A172 (cell line): ENCODE measurements at places on chromosomes 4 and X.

DNA sequence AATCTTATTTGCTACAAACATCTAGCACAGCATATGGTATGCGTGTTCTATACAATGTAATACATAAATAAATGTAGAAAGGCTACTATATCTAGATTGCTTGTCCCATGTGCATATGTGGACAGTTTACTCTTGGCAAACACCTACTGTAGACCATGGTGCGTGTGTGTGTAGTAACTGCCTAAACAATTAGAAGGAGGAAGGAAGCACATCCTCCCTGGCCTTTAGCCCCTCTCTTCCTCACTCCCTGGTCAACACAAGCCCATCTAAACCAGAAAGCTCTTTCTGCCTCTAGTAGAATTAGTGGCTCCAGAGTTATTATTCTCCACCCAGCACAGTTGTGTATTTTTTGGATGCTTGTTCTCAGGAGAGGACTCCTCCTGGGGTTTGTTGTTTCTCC is 73.9 kb downstream of the KDR start:
- DNase-seq = no peak

GRCh38 chr4:94211861-94212260 is 4.2 kb downstream of the SMARCAD1 start:
- no peak for DNase-seq

DNA sequence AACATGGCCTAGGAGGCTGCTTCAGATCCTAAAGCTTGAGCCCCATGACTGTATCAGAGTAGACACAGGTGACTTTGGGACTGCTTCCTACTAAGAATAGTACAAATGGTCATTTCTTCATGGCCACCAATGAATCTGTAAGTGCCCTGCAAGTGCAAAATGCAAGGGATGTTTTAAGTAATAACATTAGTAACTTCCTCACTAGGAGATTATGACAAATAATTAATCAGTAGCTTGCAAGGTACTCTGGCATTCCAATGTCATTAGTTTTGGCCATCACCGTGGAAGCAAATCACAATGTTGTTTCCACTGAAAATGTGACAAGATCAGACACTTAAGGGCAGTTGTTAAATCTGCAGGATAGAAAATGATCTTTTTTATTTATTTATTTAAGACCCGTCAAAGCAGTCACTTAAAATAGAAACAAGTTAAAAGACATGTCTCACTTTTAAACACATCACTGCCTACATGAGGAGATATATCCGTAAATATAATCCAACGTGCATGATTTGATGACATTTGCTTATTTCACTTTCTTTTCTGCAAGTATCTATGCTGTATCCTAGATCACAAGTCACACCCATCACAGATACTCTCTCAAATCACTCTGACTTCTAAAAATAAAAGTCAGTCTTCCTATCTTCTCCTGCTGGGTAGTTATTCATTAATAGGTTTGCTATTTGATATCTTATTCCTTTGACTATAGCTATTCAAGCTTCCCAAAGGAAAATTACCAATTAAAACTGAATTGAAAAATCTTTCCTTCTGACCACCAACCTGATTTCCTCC is 400.6 kb downstream of the IL15 start:
- DNase-seq = peak; percentile 19

GRCh38 chr4:99669084-99669483 is 11.5 kb upstream of the C4orf54 start:
- no peak for DNase-seq

DNA sequence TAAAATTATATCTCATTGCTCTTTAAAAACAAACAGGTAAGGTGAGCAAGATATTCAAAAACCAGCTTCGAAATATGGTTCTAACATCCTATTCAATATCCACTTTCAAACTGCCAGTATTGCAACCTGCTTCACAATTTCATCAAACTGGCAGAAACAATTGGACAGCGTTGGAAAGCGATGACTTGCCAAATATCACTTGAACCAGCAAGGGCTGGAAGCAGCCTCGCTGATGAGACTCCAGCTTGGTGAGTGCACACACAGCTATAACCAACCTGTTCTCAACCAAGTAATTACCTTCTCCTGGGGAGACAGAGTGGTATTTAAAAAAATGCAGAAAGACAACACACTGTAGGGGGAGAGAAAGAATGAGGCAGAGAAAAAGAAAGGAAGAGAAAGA is 155.8 kb upstream of the RAI2 start:
- no peak for DNase-seq

GRCh38 chr4:154344686-154345085 is 146.9 kb downstream of the DCHS2 start:
- no peak for DNase-seq

DNA sequence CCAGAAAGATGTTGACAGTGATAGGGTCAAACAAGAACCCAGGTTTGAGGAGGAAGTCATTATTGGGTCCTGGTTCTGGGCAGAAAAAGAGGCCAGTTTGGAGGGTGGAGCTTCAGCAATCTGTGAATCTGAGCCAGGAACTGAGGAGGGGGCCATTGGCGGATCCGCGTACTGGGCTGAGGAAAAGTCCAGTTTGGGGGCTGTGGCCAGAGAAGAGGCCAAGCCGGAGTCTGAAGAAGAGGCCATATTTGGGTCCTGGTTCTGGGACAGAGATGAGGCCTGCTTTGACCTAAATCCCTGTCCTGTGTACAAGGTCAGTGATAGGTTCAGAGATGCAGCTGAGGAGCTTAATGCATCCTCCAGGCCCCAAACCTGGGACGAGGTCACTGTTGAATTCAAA is 3.7 kb downstream of the GPRASP2 start:
- DNase-seq = no peak

GRCh38 chr4:152735396-152735859 is 44.1 kb downstream of the TIGD4 start:
- peak; percentile 23 for DNase-seq

GRCh38 chr4:142373610-142374009 is 472.5 kb downstream of the INPP4B start:
- no peak for DNase-seq

GRCh38 chr4:167722487-167722808 is 369.9 kb upstream of the ANXA10 start:
- no peak for DNase-seq

GRCh38 chr4:138488533-138488932 is 246.4 kb upstream of the SLC7A11 start:
- peak; percentile 14 for DNase-seq

DNA sequence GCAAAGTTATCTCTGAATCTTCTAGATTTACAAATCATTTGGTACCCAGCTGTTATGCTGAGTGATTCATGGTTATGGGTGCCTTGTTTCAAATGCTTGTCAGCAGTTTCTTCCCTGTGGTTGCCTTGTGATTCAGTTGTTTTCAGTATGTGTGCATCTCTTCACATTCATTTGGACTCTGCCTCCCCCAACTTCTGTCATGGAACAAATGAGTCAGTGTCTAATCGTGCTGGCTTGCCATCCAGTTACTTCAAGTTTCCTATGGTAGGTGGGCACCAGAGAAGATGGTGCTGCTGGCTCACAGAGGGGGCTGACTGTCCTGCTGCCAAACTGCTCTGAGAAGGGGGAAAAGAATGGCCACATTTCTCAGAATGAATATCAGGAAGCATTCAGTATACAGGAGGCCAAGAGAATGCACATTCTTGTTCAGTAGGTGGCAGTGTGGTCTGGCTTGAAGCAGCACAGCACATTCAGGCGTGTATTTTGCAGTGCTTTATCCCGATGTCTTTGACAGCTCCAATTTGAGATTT is 260.9 kb downstream of the GLUD2 start:
- DNase-seq = peak; percentile 30

- no peak for DNase-seq
These were observed 8.5 kb downstream of the SMS start for GRCh38 chrX:21948897-21949578.

DNA sequence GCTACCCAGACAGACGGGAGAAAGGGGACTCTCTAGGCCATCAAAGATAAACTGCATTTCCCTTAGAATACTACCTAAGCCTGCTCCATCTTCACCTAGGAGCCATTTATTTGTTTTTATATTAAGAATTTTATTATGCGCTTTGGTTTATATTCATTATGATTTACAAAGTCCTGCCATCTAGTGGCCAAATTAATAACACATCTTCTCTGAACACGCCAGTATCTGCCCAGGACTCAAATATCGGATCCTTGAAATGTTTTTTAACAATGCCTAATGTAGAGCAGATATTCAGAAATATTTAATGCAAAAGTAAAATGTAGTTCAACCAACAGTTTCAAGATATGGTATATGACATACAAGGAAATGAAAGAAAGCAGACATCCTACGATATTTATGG is 20.8 kb upstream of the PRPS2 start:
- no peak for DNase-seq

- no peak for DNase-seq
These were observed 49.0 kb upstream of the EGFL6 start for GRCh38 chrX:13520351-13520750.

DNA sequence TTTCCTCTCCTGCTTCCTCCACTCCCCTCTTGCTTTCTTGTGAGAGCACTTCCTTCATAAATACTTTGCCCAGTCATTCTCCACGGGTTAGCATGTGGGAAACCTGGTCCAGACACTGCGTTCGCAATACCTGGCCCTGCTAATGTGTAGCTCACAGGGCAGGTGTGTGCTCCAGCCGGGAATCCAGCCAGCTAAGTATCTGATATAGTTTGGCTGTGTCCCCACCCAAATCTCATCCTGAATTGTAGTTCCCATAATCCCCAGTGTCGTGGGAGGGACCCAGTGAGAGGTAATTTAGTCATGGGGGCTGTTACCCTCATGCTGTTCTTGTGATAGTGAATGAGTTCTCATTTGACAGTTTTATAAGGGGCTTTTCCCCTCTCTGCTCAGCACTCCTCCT is 32.2 kb upstream of the STX18 start:
- DNase-seq = no peak

DNA sequence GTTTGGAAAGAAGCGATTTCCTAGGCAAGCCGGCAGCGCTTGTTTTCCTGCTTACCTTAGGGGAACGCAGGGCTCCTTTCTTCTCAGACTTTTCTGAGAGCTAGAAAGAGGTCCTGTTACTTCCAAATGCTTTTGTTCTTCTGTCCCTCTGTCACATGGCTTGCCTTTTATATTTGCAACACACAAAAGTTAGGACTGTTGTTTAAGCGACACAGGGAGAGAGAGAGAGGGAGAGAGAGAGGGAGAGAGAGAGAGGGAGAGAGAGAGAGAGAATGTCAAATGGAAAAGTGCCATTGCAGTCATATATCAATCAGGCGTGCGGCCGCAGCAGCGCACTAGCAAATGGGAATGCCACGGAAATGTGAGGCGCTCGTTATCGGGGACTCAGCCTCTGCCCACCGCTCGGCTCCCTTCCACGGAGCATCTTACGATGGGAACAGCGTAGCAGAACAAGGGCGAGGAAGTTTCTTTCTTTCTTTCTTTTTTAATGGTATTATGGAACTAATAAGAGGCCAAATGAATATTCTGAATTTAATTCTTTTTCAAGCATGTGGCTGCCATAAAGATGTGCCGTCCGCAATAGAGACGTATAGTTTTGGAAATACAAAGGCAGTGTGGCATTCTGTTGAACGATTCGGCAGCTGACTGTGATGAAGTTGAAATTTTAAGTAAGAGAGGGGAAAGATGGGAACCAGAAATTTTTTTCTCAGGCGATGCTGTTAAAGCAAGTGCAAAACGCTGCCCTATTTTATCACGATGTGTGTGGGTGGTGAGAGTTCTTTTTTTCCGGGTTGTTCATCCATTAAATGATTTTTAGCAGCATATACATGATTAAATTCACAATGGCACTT is at the start of gene NDP:
NDP (minus strand) TSS at position 142 of the 851 bp plus-strand sequence. CDS start 14,745 bp downstream, outside the sequence.
- no peak for DNase-seq

- DNase-seq = peak; percentile 80
These were observed 10.1 kb downstream of the OTOP1 start for GRCh38 chr4:4216648-4217047.

DNA sequence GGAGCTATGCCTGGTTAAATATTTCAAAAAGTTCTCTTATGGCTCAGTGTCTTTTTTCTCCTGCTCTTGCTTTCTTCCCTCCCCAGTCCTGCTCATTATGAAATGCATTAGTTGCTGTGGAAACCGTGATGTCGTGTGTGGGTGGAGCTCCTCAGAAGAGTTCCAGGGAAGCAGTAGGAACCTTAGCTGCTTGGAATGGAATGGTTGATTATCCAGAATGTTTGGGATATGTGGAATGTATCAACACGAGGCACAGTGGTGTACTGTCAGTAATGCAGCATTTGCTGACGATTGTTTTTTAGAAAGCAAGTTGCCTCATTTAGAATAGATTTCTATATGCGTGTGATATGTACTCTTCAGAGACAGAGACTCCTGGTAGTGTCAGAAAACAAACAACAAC is 333.2 kb downstream of the ARHGAP10 start:
- no peak for DNase-seq

DNA sequence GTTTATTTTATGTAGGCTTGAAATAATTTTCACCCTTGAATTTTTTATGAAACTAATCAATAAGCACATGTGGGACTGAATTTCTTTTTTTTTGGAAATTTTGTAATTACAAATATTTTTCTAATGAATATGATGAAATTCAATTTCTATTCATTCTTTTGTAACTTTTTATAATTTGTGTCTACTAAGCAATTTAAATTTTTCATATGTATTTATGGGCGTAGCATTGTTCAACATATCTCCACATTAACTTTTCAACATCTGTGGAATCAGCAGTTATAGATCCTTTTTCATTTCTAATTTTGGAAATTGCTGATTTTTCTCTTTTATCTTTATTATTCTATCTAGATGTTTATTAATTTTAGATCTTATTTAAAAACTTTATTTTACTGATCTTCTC is 1320.3 kb downstream of the C4orf33 start:
- DNase-seq = no peak

GRCh38 chr4:127486248-127486647 is 146.5 kb upstream of the INTU start:
- DNase-seq = no peak

DNA sequence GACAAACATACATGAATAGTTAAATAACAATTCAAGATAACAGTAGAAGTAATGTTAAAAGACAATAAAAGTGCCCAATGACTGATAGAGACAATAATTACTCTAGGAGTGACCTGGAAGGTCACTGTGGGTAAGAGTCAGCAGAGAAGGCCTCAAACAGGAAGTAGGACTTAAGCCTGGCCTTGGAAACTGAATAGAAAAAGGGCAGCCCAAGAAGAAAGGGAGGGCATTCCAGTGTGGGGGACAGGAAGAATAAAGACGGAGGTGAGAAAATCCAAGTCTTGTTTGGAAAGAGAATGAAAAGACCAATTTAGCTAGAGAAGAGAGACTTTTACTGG is 6.0 kb downstream of the P2RY4 start:
- DNase-seq = no peak

GRCh38 chrX:147736045-147736444 is 175.7 kb upstream of the FMR1 start:
- DNase-seq = no peak

DNA sequence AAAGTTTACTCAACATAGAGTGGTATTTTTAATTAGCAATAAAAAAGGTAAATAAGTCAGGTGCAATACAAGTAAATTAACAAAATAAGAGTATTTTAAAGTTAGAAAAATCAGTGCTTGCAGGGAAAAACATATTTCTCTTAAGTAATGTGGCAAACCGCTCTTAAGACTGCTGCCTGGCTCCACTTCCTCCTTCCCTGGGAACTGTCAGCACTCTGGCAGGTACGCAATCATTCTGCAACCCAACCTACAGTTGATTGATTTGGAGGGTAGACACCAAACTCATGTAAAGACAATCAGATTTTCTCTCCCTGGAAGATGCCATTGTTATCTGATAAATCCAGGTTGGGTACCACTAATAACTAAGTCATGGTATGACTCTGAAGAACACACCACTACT is 63.9 kb downstream of the PPP3CA start:
- no peak for DNase-seq

- DNase-seq = no peak
These were observed 30.5 kb downstream of the NHSL2 start for GRCh38 chrX:71941145-71941544.
